ENCODE measurements at places on chromosomes 3 and 15.

GRCh38 chr3:141525814-141526213, 39.0 kb downstream of the RASA2 start:
- DNase-seq: no peak

GRCh38 chr3:64365877-64366276, 140.6 kb upstream of the PRICKLE2 start:
- no peak for DNase-seq

GRCh38 chr3:61828184-61828874, 267.0 kb downstream of the PTPRG start:
- DNase-seq: no peak

DNA sequence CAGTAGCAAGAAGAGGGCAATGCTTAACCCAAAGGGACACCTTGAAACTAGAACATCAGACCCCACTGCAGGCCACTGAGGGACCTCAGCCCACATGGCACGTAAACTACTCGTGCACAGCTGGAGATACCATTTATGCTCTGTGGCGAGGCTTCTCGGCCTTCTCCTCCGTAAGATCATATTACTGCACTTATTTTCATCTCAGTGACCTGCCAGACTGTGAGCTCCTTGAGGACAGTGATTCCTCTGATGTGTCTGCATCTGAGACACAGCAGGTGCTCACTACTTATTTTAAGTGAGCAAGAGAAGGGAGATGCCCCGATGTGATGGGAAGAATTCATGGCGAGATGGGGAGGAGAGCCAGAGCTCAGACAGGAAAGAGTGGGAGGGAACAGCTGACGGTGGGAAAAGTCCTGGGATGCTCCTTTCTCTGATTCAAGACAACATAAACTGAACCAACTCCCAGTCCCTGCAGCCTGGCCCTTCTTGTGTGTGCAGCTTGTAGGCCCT, 137.6 kb downstream of the RPLP1 start:
- DNase-seq: no peak

DNA sequence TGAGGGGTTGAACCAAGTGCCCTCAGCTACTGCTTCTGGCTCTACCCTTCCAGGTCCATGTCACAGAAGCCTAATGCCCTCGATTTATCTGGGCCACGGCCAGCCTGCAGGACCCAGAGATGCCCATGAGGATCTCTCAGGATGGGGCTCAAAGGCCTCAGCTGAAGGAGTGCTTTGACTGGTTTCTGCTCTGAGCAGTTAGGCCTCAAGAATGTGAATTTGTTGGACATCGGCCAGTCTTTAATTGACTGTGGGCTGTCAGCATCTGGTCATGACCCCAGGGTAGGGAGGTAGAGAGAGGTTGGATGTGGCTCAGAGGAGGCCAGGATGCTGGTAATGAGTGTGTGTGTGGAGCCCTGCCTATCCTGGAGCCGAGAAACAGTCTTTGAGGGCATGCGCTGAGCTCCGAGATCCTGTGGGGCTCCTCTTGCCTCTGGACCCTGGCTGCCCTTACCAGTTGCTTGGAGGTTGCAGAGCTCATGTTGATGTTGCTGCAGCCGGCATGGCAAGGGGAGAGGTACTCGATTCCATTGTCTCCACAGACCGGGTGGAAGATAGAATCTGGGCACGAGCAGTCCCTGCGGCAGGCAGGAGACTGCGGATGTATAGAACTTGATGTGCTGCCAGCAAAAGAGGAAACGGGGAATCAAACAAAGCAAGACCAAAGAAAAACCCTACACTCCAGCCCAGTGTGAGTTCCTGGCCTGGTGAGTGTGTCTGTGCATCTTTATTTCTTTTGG, 49.1 kb upstream of the RAB6B start:
- DNase-seq: no peak

DNA sequence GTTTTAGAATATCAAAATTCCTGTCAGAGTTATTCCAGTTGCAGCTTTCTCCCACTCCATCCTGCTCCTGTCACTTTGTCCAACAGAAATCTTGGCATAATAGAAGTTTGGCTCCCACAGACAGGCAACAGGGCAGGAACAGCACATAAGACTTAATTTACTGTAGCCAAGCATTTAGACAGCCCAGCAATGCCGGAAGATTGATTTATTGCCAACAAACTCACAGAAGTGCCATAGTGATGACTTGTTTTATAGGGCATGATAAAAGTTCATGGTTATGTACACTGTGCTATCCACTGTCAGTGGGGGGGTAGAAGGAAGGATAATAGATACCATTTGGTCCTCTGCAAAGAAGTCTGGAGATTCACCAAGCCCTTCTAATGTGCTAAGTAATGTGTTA, 98.3 kb upstream of the CBLB start:
- DNase-seq: no peak

All from NCI-H2081 treated with DMSO at 0.1 percent for 48 hours (cell line).